ENCODE measurements at places on chromosomes 7 and 10.

DNA sequence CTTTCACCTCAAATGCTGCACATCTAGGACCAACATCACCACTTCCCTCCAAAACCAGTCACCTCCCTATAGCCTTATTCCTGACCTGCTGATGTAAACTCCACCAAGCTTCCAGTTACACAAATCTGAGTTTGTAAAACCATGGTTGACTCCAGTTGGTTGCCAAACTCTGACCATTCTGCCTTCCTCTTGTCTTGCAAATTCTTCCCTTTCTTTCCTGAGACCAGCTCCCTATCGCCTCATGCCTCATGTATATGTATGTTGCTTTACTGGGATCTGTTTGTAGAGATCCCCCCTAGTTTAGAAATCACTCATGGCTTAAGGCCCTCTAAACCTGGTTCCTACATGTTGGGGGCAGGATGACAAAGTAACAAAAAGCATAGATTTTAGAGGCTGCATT is 31.3 kb downstream of the PAX2 start:
- no peak for DNase-seq

GRCh38 chr7:64099656-64100531 is 54.7 kb downstream of the ZNF727 start:
- DNase-seq: no peak

- DNase-seq: peak; percentile 23
These were observed 60.7 kb downstream of the VCL start for GRCh38 chr10:74058658-74059057.

GRCh38 chr10:131193923-131194322 is 117.6 kb downstream of the TCERG1L start:
- DNase-seq: no peak

Measured in cerebellum (tissue), 4 donors.